ENCODE measurements at places on chromosomes 2 and 18.

- DNase-seq: peak; percentile 60
Measured at GRCh38 chr2:226754821-226755604, 44.6 kb downstream of the IRS1 start.

DNA sequence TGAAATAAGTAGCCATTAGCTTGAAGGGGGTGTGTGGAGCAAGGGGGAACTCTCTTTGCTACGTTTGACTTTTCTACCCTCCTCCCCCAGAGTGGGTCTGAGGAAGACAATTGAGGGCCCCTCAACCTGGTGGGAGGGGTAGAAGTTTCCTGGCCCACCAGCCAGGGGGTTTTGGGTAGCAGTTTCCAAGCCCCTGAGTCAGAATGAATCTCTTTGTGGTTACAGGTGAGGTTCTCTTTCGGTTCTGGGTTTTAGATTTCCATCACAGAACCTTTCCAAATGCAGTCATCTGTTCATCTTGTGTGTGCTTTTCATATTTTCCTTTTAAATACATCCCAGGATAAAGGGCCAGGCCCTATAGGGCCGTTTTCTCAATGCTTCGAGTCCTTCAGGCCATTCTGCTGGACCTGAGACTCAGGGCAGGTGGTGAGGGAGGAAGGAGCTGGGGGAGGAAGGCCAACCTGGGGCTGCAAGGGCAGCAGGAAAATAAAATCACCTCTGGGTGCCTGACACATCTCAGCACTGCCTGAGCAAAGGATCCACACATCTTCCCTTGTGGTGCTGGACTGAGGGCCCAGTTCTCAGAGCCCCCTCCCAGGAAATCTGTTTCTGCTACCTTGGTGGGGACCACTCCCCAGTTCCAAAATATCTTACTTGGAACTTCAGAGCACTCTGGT lies 4.7 kb downstream of the LBH start:
- no peak for DNase-seq

- peak; percentile 91 for DNase-seq
Measured at GRCh38 chr2:118667964-118668363, 179.5 kb downstream of the EN1 start.

- DNase-seq: no peak
Measured at GRCh38 chr2:131588152-131588873, 60.6 kb downstream of the CCDC74A start.

DNA sequence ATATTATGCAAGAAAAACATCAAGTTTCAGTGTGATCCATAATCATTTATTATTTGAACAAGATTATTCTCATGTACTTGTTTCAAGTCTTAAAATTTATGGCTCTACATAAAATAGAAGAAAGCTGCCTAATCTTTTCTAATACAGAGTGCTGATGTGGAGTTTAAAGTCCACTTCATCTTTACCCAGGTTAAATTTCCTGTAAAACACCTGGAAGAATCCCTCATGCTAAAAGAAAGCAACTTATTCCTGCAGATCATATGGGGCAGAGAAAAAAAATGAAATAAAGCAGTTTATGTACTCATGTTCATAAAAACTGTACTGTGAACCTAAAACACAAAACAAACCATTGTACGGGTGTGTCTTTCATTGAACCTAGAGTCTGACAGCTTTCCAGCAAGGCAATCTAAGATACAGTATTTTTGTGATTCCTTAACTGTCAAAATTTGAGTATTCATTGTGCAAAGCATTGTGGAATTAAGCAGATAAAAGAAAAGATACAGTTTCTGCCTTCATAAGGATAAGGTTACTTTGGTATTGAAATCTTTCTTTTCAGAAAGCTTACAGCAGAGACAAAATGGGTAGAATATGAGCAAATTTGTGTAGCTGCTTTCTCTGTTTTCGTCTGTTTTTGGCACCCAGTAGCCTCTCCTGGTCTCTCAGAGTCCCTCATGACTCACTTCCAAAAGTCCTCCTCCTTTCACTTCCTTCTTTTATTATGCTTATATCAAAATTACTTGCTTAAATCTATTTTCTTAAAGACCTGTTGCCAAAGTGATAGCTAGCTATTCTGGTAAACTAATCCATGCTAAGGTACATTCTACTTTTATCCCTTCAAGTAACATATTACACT lies 26.9 kb upstream of the GLS start:
- peak; percentile 39 for DNase-seq

- DNase-seq: peak; percentile 75
Measured at GRCh38 chr2:159053161-159054031, 85.0 kb downstream of the TANC1 start.

GRCh38 chr2:159252905-159253304 lies 33.6 kb downstream of the WDSUB1 start:
- DNase-seq: no peak

- no peak for DNase-seq
Measured at GRCh38 chr18:12963069-12963468, 15.3 kb downstream of the SEH1L start.

DNA sequence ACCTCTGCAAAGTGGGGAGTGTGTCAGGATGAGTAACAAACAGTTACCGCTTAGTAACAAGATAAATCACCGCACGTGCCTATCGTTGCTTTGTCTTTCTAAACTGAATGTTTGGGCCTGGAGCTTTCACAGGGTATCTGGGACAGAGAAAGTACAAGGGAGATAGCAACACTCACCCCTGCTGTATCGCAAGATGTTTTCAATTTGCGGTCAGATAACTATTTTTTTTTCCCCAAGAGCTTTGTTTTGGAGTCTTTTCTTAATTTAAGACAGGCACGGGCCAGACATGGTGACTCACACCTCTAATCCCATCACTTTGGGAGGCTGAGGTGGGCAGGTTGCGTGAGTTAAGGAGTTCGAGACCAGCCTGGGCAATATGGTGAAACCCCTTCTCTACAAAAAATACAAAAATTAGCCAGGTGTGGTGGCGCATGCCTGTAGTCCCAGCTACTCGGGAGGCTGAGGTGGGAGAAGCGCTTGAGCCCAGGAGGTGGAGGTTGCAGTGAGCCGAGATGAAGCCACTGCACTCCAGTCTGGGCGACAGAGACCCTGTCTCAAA lies 146.6 kb downstream of the GBX2 start:
- peak; percentile 16 for DNase-seq

DNA sequence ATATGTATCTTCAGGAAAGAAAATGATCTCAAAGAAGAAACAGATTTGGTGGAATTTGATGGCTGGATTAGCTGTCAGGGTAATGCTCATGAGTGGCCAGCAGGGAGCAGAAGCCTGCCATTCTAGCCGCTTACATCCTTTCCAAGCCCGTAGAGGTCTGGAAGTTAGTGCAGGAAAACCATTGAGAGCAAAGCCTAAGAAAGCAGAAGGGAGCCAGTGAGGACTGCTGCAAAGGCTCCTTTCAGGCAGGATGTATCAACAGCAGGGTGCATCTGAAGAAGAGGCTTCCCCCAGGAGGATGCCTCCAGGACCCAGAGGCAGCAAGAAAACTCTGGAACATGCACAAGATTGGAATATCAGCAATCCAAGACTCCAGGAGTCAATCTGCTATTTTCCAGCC lies 22.9 kb upstream of the LBH start:
- peak; percentile 83 for DNase-seq

DNA sequence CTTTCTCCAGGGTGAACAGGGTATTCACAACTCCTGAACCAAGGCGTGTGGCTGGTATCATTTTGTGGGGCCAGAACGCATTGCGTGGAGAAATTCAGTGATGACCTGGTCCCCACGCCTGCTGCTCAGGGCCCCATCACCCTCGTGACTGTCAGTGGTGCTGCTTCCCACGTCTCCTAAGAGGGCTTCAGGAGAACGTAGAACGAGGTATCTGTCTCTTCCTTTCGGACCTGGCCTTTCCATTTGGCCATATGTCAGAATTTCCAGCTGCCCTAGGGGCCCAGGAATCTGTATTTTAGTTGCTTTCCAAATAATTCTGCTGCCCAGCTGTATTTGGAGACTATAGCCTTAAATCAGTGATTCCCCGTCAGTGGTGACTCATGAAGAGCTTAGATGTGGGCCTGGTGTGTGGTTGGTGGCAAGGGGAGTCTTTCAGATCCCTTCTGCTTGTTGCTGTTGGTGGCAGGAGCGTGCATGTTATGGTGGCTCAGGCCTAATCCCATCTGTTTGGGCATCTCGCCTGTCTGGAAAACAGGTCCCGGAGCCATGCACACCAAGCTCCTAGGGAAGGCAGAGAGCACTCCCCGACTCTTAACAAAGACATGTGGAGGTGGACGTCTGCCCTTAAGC lies 56.4 kb downstream of the NPAS2 start:
- no peak for DNase-seq

DNA sequence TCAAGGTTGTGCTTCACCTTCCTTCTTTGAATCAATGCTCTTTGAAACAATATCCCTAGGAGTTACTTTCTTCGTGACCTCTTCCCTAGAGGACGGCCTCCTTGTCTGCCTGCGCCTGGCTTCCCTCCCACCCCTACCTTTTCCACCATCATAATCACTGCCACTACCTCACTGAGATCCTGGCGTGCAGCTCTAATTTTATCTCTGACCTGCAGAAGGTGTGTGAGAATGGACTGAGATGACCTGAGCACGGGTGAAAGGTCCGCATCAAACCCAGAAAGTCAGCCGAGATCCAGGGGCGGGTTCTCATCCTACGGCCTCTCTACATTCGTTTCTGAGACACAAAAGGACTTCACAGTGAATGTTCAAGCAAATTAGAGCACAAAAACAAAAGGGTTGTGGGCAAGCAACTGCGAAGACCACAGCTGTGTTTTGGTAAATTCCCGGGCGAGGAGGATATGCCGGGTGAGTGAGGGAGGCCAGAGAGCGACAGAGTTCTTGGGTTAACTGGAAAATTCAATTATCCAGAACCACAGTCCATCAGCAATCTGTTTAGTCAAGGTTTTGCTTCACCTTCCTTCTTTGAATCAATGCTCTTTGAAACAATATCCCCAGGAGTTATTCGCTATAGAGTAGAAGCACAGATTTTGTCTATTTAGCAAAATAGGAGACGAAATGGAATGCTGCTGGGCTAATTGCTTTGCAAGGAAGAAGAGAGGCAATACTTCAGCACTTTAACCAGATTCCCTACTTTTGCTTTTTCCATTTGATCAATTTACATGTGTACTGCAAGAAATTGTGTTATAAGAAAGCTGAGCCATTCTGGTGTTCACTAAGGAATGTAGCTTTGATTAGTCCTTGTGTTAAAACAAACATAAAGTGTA lies 212.6 kb downstream of the ACKR3 start:
- DNase-seq: no peak

GRCh38 chr2:170887896-170888295 lies 41.2 kb upstream of the GORASP2 start:
- no peak for DNase-seq

DNA sequence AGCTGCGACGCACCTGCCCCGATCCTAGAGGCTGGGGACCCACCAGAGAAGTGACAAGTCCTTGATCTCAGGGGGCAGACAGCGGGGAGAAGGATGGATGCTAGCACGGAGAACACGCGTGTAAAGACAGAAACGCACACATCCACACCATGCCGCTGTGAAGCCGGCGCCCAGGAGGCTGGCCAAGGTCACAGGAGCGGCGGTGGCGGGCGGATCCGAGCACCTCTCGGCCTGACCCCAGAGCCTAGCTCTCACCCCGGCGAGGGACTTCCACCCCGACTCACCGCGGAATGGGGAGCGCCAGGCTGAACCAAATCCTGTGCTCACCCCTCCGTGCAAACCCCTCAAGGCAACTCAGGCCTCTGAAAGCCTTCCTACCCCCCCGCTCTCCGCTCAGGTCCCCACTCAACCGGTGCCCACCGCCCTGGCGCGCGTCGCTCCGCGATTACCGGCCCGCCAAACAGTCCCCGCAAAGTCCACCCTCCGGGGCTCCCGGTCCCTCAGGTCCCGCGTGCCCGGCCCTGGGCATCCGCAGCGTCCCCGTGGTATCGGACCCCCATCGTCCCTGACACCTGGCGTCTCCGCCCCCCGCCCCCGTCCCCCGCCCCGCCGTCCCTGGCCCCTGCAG lies 460 bp upstream of the LRRFIP1 start:
- DNase-seq: no peak

- DNase-seq: no peak
Measured at GRCh38 chr2:205613970-205614559, 68.2 kb upstream of the NRP2 start.

DNA sequence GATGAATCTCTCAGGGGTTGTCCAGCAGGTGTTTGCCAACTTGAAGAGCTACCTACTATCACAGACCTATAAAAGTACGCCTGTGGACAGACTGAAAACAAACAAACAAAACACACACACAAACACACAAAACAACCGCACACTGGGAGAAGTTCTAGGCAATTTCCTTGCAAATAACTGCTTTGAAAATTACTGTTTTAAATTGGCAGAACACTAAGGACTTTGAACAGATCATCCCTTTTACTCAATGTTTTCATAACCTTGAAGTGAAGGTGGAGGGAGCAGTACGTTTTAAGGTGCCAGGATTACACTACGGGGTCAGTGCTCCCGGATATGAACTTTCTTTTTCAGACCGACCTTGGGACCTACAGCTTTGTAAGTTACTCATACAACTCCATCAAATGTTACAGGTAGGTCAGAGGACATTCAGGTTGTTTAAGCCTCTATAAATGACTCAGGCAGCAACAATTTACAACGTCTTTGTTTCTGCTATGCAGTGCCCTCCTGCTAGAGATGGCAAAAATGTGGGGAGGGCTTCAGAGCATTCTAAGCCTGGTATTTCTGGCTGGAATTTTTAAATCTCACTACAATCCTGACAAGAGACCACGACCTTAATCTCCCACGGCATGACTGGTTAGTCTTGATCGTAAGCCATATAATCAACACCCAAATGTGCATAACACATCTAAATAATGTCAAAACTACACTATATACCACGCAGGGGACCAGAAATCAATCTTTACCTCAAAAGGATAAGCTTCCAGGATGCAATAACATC lies 1.4 kb upstream of the SLC20A1 start:
- DNase-seq: peak; percentile 20

DNA sequence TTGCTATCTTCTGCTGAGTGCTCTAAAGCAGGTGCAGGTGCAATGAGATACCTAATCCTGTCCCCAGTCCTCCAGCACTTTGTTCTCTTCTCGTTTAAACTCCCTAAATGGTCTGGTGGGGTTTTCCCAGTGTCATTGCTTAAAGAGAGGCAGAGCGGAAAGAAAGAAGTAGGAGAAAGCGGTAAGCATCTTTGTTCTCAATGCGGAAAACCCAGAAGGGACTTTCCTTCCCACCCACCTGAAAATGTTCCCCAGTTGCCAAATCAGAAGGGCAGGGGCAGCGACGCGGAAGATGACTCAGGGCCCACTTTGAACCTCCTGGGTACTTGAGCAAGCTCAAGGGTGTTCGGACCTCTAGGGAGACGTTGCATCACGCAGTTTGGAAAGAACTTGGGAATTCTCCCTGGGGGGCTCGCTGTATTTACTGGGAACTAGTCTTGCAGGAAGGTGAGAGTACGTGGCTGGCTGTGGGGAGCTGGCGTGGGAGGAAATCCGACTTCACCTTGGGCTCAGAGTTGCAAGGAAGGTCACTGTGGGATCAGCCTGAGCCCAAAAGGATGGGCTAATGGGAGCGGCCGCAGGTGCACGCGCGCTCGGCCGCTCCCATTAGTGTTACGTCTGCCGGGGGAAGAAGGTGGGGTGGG lies 589 bp upstream of the SGPP2 start:
- no peak for DNase-seq

GRCh38 chr2:175207741-175208438 lies 26.4 kb upstream of the ATP5MC3 start:
- DNase-seq: peak; percentile 17
